ENCODE measurements at places on chromosomes 6 and 20.
A peak's percentile ranks its signal among the peaks of the same experiment; 100 is the strongest.

DNA sequence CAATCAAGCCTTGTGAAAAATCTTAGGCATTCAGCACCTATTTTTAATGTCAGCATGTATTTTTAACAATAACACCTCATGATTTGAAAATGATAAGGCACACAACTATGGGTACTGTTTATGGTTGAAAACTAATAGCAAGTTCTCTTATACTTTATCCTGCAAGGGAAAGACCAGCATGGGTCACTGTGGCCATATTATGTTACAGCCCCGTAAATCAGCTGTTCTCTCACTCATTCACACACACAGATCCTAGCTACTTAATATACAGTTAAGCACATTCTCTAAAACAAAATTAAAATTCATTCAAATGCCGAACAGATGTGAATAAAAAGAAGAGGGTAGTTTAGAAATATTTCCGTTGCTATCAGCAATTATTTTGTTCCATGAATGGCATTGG is 224.4 kb downstream of the OGFRL1 start:
- DNase-seq, result no peak

GRCh38 chr20:19969106-19969505 is 48.1 kb upstream of the NAA20 start:
- DNase-seq, result no peak

GRCh38 chr6:128836761-128837160 is 46.2 kb upstream of the LAMA2 start:
- no peak for DNase-seq

DNA sequence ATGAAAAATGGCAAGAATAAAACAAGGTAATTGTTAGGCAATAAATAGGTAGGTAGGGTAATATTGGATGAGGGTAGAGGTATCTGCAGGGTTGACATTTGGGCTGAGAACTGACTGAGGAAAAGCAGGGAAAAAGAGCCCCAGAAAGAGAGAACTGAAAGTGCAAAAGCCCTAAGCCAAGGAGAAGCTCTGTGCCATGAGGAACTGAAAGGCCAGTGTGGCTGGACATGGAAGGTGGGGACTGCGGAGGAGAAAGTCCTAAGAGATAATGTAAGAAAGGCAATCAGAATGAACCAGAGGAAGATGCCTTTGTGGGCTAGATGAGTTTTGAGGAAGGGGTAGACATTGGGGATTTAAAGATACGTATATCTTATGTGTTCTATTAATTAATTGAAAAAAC is 9.9 kb upstream of the HIVEP2 start:
- DNase-seq, result peak; percentile 76

GRCh38 chr6:23412770-23413169 is 713.2 kb upstream of the NRSN1 start:
- DNase-seq, result no peak

DNA sequence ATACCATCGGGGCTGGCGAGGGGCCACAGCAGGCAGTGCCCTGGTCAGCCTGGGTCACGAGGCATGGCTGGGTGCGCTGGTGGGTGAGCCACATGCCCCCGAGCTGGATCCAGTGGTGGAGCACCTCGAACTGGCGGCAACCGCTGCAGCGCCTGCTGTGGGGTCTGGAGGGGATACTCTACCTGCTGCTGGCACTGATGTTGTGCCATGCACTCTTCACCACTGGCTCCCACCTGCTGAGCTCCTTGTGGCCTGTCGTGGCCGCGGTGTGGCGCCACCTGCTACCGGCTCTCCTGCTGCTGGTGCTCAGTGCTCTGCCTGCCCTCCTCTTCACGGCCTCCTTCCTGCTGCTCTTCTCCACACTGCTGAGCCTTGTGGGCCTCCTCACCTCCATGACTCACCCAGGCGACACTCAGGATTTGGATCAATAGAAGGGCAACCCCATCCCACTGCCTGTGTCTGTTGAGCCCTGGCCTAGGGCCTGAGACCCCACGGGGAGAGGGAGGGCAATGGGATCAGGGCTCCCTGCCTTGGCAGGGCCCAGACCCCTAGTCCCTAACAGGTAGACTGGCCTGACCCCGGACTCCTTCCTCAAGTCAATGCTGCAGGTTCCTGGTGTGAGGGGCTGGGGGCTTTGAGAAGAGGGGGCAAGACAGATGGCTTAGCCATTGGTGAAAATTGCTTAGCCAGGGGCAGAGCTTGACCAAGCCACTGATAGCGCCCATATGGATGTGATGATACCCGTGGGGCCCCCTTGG is 598 bp downstream of the TMEM239 start:
- DNase-seq, result no peak
